ENCODE measurements at places on chromosomes 4 and X.

- no peak for DNase-seq
These were observed 6.2 kb downstream of the TDO2 start for GRCh38 chr4:155909615-155910226.

DNA sequence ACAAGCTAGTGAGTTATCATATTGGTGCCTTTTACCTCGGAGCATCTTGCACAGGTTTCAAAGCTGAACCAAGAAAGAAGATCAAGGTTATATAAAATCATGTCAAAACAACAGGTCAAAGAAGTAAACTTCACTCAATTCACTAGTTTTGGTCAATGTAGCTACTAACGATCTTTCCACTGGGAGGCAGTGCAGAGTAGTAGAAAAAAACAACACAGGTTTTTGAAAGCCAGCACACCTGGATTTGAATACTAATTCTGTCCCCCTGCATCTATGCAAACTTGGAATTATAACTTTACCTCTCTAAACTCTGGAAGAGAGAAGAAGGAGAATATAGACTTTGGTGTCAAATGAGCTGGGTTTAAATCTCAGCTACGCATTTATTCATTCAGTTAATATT is 266.1 kb downstream of the GRIA3 start:
- no peak for DNase-seq

GRCh38 chr4:97396605-97397004 is 746.7 kb downstream of the STPG2 start:
- no peak for DNase-seq

DNA sequence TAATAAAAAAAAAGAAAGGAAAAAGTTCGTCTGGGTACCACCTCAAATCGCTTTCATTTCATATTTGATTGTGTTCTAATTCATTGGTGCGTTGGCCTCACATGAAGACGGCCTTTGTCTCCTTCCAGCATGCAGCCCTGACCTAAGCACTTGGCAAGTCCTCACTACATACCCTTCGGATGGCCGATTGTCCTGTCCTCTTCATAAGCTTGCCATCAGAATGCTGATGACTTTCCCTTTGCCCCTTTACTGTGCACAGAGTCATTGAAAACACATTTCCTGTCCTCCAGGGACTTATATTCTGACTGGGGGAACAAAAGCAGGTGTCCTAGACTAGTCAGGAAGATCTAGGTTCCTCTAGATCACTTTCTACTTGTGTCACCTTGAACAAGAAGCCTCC is 43.0 kb downstream of the RTL5 start:
- no peak for DNase-seq

GRCh38 chr4:94468093-94468769 is 16.5 kb downstream of the PDLIM5 start:
- DNase-seq = no peak

DNA sequence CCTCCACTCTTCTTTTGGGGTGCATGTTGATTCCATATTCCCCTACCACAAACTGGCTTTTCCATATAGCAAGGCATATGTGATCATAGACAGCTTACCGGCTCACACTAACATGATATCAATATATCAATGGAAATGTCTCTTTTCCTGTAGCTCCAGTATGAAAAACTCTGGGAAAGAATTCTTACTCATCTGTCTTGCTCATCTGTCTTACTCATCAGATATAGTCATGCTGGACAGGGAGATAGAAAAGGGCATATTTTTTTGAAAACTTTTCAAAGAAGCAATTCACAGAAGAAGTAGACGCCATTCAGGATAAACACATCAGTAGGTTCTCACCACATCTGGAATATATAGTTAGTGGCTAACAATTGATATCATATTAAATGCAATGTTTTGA is 794.7 kb downstream of the RAB28 start:
- DNase-seq = no peak

DNA sequence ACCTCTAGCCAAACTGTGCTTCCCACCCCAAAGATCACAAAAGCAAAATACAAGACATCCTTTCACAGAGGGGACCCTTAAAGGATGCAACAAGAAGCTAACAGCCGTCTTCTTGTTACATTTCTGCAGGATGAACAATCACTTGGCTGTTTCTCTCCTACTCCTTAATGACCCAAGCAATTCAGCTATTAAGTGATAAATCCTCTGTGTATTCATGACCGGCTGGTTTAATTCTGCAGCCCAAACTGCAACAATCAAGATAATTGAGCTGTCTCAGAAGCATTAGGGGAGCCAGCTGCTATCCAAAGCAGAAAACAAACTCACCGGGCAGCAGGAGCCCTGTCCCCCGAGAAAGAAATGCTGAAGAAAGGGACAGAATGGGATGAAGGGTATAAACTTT is 85.9 kb upstream of the ACSL4 start:
- DNase-seq = no peak

GRCh38 chr4:3690551-3691152 is 75.5 kb upstream of the ADRA2C start:
- DNase-seq = no peak

DNA sequence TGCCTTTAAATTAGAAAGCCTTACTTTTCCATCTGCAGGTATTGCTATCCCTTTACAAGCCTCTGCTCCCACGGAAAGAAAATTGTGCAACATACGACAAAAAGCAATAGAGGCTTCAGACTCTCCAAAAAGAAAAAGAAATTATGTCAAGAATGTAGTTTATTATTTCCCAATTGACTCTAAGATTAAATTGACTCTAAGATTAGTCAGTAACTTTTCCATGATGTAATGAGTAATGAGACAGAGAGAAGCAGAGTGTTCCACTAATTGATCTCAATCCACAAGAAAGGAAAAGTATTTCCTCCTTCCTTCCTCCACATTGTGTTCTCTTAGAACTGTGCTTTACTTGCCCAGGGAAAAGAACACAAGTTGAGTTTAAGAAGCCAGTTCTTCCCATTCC is 345.7 kb upstream of the HS3ST1 start:
- no peak for DNase-seq

GRCh38 chr4:121243485-121243884 is 79.4 kb upstream of the TNIP3 start:
- no peak for DNase-seq

- no peak for DNase-seq
These were observed 36.2 kb downstream of the DCX start for GRCh38 chrX:111375747-111376146.

DNA sequence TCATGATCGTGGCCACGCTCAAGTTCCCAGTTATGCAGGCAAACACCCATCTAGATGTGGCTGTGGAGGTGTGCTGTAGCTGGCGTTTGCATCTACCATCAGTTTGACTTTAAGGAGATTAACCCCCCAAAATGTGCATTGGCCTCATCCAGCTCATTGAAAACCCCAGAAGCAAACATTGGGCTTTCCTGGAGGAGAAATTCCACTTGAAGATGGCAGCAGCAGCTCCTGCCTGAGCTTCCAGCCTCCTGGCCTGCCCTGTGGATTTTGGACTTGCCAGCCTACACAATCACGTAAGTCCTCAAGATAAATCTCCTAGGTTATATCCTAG is 30.2 kb upstream of the SLC25A6 start:
- no peak for DNase-seq

- no peak for DNase-seq
These were observed 370.0 kb downstream of the GPAT3 start for GRCh38 chr4:83905952-83906351.

DNA sequence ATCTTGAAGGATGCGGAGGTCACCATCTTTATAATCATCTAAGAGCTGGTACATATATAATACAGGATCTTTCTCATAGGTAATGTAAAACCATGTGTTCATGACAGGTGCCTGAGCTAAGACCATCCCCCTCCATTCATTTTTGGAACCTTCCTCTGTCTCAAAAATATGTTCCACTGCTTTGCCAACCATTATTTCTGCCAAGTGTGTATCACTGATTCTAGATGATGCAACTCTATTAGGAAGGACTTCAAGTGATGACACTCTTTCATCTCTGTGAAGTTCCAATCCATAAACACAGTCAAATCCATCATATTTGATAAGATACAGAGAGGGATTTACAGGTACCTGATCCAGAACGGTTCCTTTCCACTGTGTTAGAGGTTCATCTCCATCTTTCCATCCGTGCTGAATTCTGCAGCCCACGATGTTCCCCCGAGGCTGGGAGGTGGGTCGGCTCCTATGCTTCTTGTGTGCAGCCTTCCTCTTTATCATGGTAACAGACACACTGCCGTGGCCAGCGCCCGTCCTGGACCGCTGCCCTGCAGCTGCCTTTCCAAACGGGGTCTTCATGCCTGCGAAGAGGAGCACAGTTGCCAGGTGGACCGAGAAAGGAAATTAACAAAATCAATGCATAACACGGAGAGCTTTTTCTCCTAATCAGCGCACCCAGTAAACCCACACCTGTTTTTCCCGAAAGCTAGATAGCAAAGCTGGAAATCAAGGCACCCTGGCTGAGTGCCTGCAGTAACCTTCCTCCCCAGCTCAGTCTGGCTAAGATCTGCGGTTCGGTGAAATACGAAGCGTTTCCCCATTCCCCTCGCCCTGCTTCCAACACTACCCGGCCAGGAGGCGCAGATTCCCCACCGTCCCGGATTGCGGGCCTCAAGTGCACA is 718 bp downstream of the SPIN3 start:
- DNase-seq = no peak

- DNase-seq = no peak
These were observed 13.9 kb downstream of the WDR1 start for GRCh38 chr4:10102474-10103332.

GRCh38 chrX:85379174-85379907 is at the start of gene POF1B:
Gene POF1B, minus strand, starts transcription at chrX:85379665. Its CDS starts 211 bp downstream, at chrX:85379454.
- peak; percentile 15 for DNase-seq

DNA sequence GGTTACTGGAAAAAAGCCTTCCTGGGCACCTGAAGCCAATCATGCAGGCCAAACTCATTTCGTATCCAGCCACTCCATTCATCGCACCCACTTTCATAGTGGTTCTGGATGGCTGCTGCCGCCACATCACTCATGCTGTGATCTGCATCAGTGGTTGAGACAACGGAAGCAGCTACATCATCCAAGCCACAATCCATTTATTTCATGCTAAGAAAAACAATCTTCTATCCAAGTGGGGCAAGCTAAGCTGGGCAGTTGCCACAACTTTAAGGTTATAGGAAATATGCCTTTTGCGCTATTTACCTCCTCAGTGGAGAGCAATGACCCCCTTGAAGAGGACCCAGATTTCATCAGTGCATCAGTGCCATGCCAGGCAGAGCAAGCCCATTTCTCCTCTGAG is 124.6 kb downstream of the GRIA3 start:
- no peak for DNase-seq

DNA sequence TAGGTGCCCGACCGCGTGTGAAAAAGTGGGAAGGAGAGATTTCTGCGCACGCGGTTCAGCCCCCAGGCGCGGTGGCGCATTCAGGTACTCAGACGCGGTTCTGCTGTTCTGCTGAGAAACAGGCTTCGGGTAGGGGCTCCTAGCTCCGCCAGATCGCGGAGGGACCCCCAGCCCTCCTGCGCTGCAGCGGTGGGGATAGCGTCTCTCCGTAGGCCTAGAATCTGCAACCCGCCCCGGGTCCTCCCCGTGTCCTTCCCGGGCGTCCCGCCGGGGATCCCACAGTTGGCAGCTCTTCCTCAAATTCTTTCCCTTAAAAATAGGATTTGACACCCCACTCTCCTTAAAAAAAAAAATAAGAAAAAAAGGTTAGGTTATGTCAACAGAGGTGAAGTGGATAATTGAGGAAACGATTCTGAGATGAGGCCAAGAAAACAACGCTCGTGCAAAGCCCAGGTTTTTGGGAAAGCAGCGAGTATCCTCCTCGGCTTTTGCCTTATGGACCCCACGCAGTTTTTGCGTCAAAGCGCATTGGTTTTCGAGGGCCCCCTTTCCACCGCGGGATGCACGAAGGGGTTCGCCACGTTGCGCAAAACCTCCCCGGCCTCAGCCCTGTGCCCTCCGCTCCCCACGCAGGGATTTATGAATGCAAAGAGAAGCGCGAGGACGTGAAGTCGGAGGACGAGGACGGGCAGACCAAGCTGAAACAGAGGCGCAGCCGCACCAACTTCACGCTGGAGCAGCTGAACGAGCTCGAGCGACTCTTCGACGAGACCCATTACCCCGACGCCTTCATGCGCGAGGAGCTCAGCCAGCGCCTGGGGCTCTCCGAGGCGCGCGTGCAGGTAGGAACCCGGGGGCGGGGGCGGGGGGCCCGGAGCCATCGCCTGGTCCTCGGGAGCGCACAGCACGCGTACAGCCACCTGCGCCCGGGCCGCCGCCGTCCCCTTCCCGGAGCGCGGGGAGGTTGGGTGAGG is 3.7 kb downstream of the SHOX start:
- peak; percentile 25 for DNase-seq

DNA sequence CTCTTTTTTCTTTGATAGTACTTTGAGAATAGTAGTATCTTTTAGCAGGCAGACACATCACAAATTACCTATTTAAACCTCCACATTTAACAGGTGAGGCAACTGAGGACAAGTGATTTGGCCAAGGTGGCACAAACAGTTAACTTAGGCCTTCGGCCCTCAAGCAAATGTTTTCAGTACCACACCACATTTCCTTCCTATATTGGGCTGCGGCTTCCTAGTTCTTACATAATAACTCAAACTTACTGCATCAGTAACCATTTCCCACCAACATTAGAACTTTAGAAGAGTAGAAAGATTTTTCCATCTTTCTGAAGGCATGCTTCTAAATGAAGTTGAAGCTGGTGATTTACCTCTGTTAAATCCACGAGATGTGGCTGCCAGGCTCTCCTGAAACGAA is 63.2 kb upstream of the SLC4A4 start:
- no peak for DNase-seq

DNA sequence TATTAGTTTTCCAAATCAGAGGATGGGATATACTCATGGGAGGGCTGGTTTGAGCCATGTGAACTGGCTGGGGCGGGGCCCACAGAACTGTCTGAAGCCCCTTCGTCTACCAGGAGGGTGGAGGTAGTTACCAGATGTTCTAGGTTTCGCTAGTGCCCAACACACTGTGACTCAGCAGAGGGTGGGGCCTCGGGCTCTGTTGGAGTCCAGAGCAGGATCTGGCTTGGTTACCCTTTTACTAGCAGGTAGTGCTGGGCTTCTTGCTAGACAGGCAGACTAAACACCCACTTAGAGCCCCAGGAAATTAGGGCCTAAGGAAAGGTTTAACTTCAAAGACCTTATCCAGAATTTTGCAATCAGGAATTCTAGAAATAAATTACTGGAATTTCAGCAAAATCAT is 56.2 kb upstream of the CHRDL1 start:
- peak; percentile 37 for DNase-seq

DNA sequence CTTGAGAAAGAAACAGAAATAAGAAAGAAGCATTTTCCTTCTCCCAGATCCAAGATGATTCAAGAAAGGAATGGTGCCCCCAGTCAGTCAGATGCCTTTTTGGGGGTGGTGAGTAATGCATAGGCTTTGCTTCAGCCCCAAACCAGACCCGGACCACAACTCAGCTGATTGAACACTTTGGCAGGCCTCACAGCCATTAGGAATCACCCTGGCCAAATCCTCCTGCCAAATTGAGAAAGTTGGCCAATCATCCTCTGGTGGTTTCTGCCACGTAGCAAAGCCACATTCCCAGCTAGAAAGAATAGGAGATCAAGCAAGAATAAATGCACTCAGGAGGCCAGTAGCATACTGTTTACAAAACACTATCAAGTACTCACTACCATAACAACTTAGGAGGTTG is 33.7 kb downstream of the FRMD7 start:
- DNase-seq = no peak

GRCh38 chrX:105738162-105738561 is 84.2 kb upstream of the NRK start:
- DNase-seq = no peak
